ENCODE measurements at places on chromosomes 7 and 10.

- no peak for DNase-seq
Measured at GRCh38 chr7:20220921-20221547, 3.9 kb upstream of the MACC1 start.

DNA sequence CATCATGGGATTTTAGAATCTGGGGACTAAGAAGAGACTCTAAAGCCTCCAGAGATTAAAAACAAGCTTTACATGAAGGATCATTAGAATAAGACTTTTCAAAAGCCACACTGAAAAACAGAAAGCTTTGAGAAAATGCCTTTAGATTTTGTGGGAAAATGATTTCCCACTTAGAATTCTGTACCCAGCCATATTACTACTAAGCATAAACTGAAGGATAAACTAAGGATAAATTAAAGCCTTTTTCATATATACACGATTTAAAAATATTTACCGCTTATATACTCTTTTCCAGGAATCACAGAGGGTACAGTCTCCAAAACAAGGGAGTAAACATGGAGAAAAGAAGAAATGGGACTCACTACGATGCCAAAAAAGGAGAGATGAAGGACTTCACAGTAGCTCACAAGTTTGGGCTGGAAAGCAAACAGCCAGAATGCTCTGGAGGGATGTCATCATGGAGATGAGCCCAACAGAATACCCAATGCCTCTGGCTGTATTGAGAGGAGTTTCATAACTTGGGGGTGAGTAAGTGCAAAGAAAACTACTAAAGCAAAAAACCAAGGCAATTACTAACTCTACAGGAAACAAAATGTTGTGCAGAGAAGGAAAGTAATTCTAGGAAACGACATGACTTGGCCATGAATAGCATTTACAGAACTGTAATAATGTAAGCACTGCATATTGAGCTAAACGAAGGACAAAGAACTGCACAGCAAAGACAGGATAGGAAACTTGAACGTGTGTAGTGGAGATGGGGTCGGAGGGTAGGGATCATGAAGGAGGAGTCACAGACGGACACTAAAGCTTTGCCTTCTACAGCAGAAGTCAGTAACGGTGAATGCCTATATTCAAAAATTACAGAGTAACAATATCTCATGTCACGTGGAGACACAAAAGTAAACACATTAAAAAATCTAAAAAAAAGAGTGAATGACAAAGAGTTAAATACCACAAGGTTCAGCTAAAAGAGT is 61.4 kb upstream of the ASAH2 start:
- DNase-seq: peak; percentile 57

DNA sequence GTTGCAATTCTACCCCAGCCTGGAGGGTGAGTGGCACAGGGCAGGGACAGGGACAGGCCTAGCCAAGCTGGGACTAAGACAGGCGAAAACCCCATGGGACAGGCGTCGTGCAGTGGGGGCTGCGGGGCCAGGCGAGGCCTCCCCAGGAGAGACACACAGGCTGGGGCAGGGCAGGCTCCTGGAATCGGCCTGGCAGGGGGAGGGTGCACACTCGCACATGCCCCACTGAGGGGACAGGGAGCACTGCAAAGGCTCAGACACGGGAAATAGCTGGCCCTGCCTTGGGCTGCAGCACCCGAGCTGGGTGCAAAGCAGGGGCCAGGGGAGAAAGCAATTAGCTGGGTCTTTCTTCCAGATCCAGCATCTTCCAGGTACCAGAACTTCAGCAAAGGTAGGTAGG is 10.4 kb downstream of the LAT2 start:
- DNase-seq: no peak

- DNase-seq: no peak
Measured at GRCh38 chr7:124790645-124791044, 25.1 kb upstream of the GPR37 start.

DNA sequence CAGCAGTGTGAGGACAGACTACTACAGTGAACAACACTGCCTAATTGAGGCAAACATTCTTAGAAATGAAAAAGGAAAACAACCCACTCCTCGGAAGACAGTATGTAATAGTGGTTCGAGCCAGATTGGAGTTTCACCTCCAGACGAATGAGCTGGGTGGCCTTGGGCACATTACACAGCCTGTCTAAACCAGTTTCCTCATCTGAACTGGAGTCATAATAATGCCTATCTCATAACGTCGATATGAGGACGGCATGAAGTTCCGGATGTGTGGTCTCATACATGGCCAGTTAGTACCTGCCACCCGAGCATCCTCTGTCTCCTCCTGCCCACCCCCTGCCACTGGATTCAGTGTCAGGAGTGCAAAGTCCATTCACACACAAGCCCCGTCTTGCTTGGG is 15.8 kb upstream of the FRMPD2 start:
- no peak for DNase-seq

DNA sequence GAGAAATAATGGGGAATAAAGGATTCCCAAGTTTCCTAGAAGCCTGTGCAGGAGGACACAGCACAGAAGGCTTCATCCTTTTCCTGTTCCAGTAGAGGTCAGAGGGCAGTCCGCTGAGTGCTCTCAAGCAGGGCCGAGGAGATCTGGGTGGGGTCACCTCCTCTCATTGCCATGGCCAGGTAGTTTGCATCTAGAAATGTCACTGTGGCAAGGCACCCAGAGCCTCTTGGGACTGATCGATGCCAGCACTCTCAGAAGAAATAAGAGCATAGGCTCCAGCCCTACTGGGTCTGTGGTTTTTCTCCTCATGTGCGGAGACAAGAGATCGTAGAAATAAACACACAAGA is 7.9 kb downstream of the NUB1 start:
- no peak for DNase-seq

- no peak for DNase-seq
Measured at GRCh38 chr10:87622314-87623004, 37.2 kb upstream of the PAPSS2 start.

DNA sequence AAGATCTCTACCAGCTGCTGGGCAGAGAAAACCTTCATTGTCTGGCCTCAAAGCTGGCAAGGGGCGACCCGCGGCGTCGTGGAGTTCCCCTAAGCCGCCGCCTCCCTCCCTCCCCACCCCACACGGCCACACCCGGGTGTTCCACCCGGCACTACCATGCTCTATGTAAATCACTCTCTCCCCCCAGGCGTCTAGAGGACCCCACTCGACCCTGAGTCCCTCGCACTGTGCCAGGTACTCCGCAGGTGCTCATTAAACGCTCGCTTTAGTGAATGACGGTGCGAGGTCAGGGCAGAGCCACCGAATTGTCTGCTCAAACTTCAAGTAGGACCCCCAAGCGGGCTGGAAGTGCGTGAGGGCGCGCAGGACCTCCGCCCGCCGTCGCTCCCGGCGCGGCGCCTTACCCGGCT is 628 bp downstream of the PARP12 start:
- DNase-seq: no peak

- peak; percentile 84 for DNase-seq
Measured at GRCh38 chr7:152313831-152314604, 121.8 kb downstream of the KMT2C start.

DNA sequence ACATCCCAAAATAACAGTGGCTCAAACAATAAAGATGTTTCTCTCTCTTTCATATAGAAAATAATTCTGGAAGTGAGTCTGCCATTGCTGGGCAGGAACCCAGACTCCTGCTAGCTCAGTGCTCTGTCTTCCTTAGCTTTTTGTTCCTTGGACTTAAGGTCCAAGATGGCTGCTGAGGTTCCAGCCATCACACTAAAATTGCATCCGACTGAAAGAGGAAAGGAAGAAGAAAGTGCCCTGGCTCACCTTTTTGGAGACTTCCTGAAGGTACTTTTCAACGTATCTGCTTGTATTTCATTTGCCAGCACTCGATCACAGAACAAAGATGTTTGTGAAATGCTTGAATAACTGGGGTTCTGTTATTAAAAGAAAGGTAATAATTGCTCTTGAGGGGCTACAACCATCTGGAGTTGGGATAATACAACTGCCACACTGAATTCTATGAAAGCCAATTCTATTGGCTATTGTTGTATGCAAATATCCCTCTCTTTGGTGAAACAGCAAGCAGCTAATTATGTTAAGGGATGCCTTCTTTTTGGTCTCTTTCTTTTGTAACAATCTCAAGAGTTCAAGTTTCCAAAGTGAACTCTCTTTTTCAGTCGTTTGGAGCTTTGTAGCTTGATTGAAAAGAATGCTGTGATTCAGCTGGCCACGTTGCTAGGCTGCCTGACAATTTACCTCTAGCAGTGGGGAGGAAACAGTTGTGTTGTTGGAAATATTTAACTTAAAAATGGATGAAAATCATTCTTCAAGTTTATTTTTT is 83.9 kb downstream of the BAMBI start:
- DNase-seq: no peak

DNA sequence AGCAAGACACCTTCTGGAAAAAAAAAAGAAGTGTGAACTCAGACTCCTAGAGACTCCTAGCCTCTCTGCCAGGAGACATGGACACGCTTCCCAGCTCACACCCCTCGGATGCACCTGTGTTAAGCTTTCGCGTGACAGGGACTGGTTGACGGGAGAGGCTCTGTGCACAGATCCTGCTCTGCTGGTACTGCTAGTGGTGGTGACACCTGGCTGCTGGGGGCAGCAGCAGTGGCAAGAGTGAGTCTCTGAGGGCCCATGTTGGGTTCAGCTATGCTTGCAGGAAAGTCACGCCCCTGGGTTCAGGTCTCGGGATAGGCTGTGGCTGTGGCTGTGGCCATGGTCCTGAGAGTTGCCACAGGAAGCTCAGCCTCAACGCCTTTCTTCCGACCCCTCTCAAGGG is 81.1 kb downstream of the XRCC2 start:
- no peak for DNase-seq

DNA sequence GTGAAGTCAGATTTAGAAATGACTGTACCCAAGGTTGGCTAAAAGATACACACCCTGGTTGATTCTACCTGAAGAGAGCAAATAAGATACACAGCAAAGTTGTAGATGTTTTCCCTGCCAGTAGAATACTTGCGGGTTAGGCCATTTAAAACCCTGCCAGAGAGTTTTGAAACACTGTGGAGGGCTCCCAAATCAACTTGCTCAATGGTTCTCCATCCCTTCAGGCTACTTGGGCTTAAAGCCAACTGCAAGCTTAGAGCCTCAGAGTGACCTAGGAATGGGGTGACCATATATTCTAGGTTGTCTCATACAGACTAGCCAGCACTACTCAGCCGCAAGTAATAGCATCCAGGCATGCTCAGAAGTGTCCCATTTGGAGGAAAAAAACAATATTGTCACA is 10.0 kb downstream of the CAV1 start:
- no peak for DNase-seq

DNA sequence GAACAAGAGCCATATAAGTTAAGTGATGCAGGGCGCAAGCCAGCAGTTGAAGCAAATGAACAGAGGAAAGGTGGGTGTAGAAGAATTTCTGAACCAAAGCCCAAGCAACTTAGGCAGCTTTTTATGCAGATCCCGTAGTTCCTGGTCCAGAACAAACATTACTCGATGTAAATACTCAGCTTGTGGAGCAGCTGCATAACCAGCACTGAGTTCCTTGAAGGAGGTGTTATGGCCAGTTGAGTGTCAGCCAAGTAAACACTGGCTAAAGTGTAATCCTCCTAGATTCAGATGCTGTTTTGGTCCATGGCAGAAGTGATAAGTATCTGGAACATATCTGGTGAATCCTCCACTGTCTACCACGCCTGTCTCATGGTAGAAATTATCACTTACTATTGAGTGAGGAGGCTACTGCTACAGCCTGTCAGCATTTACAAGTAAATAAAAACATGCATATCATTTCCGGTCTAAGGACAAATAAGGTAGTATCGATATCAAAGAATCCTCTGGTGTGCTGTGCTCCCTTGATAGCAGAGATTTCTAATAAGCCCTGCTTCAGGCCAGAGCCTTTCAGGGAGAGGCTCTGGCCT is 213.9 kb downstream of the DYNC1I1 start:
- no peak for DNase-seq

DNA sequence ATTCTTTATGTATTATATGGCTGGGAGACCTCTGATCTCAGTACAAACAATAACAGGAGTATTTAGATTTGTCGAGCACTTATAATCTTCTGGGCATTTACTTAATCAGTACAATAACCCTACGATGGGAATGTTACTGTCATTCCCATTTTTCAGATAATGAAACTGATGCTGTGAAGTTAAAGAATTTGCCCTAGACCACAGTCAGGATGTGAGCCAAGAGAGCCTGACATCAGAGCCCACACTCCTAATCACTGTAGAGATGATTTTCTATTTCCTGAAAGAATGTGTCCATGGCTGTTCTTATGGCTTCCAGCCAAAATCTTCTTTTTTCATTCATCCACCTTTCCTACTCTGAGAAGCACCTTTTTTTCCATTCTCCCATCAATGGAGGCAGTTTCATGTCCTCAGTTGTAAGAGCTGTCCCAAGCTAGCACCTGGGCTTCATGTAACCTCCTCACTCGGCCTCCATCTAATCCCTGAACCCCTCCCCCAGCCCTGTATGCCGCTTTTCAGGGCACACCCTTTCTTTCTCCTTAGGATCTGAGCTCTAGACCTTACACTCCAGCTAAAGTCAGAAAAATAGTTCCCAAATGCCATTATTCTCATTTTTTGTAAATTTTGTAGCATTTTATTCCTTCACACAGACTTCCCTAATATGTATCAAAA is 12.2 kb upstream of the CAV1 start:
- DNase-seq: no peak

- DNase-seq: no peak
Measured at GRCh38 chr7:80136261-80137055, 1.8 kb downstream of the GNAI1 start.

DNA sequence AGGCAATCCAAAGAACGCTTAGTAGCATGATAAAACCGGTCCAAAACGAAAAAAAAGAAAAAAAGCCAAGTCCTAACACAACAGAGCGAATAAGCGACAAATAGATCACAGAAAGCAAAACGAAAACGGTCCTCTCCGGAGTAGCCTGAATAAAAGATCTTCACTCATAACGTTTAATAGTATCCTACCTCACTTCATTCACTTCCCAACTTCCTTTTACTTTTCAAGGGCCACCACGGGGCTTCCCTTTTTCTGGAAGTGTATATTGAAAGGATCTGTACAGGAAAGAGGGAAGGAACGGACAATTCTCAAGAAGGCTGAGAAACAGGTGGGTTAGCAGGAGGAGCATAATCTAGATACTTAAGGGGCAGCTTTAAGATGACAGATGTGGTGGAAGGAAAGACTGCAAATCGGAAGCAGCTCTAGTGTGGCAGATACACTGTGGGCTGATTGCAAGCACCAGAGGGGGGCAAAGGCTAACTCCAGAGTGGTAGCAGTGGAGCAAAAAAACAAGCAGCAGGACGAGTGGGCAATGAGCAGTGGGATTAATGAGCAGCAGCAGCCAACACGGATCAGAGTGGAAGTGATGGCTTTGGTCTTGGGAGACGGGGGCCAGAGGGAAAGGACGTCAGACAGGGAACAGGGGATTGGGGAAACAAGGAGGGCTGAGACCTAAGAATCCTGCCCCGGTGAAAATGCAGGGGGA is 866 bp downstream of the CNOT4 start:
- no peak for DNase-seq

DNA sequence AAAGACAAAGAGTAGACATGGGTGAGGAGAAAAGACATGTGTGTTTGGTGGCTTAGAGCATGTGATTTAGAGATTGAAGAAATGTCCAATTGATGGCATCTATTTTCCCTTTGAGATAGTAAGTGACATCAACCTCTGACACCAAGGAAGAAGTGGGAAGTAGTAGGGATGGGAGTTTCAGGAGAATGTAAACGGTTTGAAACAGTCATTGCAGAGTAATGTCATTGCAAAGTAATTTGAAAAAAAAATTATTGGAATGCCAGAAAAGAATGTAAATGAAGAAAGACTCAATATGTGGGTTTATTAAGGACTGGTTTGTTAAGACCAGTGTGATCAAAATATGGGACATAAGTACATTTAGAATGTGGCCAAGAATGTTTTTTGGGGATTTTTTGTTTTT is 26.6 kb downstream of the GNG11 start:
- DNase-seq: no peak
